ENCODE measurements at places on chromosomes 3 and 15. TPM values are rescaled to one million over a fixed set of nuclear protein-coding genes. Genes with fewer than 3 reads are reported as not detected.

ALPK3 gene
- total RNA-seq = 7.5 TPM

ZDHHC19 gene
- total RNA-seq = not detected

GOLGA8O gene
- 0.39 TPM for total RNA-seq

SCN5A gene
- total RNA-seq = 0.39 TPM

GLDN gene
- total RNA-seq = 14.4 TPM

PTH1R gene
- total RNA-seq = 18.9 TPM

NOX5 gene
- total RNA-seq = 0.39 TPM

CKMT1B gene
- 3.9 TPM for total RNA-seq

MB21D2 gene
- 14.4 TPM for total RNA-seq

GASK1A gene
- 16.5 TPM for total RNA-seq

EPHB1 gene
- total RNA-seq = 5.0 TPM

ATP13A4 gene
- total RNA-seq = 22.4 TPM

PTX3 gene
- total RNA-seq = 24.6 TPM

COL8A1 gene
- 6.2 TPM for total RNA-seq

CORO2B gene
- 2.4 TPM for total RNA-seq

TMC3 gene
- 0.20 TPM for total RNA-seq

PRSS50 gene
- total RNA-seq = 0.89 TPM

TMEM207 gene
- total RNA-seq = not detected

Measured in skin of body (tissue), 3 donors.